ENCODE measurements at places on chromosomes 16 and 17.

- no peak for DNase-seq
Measured at GRCh38 chr17:57560319-57560705, 184.8 kb downstream of the CCDC182 start.

- no peak for DNase-seq
Measured at GRCh38 chr16:55597928-55598327, 31.4 kb downstream of the CAPNS2 start.

GRCh38 chr17:69555056-69555455 lies 140.6 kb downstream of the MAP2K6 start:
- no peak for DNase-seq

- no peak for DNase-seq
Measured at GRCh38 chr17:33220036-33220435, 73.1 kb downstream of the ASIC2 start.

DNA sequence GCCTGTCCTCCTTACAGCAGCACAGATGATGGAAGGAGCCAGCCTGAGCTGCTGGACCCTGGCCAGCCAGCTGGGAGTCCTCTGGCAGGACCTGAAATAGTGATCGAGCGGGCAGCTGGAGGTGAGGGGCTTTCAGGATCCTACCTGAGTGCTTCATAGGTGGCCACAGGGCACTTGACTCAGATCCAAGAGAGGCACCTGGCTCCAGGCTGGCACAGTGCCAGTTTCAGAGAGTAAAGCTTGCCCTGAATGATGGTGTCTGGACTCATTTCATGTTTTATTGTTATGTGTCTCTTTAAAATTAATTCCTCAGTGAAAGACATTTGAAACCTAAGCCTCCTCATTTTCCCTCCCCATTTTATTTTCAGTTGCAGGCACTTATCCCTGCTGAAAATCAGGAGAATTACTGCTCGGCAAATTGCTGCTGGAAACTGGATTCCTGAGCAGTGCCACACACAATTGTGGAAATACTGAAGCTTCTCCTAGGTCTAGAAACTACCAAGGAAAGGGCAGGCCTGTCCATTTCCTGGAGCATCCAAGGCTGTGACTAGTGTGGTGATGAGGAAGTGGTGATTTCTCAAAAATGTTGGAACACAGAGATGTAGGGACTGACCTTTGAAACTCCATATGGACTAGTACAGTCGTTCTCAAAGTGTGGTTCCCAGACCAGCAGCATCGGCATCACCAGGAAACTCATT lies 16.1 kb upstream of the ADAMTS18 start:
- DNase-seq = no peak
